ENCODE measurements at places on chromosomes 11 and 22.

DNA sequence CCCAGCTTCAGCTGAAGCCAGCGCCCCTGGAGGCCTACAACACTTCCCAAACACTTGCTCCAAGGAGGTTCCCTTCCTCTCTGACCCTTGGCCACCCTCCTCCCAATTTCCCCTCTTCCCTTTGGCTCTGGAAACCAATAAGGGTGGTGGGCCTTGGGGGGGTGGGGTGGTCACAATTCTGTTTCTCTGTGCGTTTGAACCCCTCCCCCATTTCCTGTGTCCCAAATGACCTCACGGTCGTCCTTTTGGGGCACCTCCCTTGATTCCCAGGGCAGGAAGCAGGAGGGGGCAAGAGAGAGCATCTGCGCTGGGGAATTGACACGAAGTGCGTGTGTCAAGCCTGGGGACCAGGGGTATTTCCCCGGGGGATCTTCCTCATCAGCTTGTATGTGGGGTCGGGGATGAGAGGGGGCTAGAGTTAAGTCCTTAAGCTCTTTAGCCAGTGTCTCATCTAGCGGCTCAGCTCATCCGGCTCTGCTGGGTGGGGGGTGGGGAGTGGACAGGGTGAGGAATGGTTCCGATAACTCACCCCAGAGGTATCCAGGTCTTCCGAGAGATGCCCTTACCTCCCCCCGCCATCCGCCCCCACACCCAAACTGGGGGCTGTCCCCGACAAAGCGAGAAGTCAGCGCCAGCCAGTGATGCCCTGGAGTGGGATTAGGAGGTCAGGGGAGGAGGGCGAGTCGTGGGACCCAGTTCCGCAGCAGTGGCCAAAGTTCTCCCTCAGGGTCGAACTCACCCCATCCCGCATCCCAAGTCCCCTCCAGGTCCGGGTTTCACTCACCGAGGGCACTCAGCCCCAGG, 587 bp downstream of the ESAM start:
- no peak for DNase-seq

GRCh38 chr22:39418696-39419095, 19.1 kb downstream of the TAB1 start:
- DNase-seq: no peak

DNA sequence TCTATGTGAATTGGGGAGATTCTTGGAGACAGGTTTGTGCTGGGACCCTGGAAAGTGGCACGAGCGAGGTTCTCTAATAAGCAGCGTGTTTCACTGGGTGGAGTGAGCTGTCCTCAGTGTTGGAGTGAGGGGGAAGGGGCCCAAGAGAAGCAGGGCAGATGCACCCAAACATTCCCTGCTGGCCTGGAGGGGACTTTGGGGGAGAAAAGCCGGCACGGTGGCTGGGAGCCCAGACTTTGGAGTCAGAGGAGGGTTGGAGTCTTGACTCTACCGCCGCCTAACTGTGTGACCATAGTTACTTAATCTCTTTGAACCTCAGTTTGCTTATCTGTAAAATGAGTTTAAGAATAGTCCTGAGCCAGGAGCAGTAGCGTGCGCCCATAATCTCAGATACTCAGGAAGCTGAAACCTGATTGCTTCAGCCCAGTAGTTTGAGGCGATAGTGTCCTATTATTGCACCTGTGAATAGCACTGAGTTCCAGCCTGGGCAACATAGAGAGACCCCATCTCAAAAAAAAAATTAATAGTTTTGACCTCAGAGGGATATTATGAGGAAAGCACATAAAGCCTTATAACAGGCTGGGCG, 614 bp downstream of the NR1H3 start:
- DNase-seq: no peak

DNA sequence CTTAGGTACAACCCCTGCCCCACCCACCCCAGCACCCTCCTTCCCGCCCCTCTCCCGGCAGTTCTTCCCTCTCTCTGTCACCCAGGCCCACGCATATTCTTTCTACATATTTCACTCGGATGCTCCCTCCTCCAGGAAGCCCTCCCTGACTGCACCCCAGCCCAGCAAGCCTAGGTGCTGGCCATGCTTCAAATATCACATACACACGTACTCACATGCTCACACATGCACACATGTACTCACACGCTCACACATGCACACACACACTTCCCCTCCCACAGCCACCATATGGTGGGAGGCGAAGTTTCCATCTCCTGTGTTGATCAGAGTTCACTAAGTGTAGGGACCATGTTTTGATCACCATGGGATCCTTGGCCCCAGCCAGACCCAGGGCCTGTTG, 90.4 kb downstream of the WNT7B start:
- no peak for DNase-seq

GRCh38 chr11:33542921-33543320, 157.7 kb downstream of the C11orf91 start:
- peak; percentile 25 for DNase-seq

GRCh38 chr11:26297189-26297975, 34.5 kb upstream of the ANO3 start:
- DNase-seq: no peak

- DNase-seq: no peak
These were observed 3.9 kb upstream of the ABCG4 start for GRCh38 chr11:119144825-119145486.

DNA sequence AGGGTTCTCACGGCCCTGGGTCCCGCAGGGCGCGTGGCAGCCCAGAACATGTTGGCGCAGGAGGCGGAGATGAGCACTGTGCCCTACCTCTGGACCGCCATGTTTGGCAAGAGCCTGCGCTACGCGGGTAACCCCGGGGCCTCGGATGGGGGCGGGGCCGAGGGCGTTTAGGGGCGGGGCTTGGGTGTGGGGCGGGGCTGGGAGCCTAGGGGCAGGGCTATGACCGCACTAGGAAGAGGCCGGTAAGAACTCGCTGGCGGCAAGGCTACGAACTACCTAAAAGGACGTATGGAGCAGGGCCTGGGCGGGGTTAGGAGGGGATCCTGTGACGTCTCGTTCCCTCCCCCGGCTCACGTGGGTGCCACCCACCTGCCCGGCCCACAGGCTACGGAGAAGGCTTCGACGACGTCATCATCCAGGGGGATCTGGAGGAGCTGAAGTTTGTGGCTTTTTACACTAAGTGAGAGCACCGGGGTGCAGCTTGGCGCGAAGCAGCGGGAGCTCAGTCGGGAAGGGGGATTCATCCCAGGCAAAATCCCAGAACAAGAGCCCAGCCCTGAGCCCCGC, 2.8 kb upstream of the LZTR1 start:
- DNase-seq: peak; percentile 43

- DNase-seq: no peak
These were observed 20.1 kb downstream of the TCP11L1 start for GRCh38 chr11:33059331-33060007.

- DNase-seq: no peak
These were observed 39.8 kb upstream of the NNMT start for GRCh38 chr11:114256176-114256966.

DNA sequence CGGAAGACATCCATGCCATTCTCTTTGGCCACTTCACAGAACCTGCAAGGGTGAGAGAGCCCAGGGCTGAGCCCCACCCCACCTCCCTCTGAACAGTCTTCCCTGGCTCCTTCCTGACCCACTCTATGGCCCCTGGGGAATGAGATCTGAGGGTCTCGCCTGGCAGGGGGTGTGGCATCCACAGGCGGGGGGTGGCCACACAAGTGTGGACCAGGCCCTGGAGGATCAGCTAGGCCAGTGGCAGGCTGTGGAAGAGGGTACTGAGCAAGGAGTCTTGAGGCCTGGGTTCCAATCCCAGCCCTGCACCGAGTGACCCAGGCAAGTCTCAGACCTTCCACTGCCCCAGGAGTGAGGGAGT, 5.6 kb upstream of the LRFN4 start:
- no peak for DNase-seq
